ENCODE measurements at places on chromosomes 3 and 15. TPM values are rescaled to one million over a fixed set of nuclear protein-coding genes. Genes with fewer than 3 reads are reported as not detected.

GRCh38 chr3:66692766-66693150, 191.9 kb upstream of the LRIG1 start:
- no peak for DNase-seq
- H3K36me3 ChIP-seq = no peaks in the 10 kb centered on the region
- H3K27me3 ChIP-seq = peaks cover 2% of the 10 kb centered on the region
- no peak overlapping the region for H3K27ac ChIP-seq

DNA sequence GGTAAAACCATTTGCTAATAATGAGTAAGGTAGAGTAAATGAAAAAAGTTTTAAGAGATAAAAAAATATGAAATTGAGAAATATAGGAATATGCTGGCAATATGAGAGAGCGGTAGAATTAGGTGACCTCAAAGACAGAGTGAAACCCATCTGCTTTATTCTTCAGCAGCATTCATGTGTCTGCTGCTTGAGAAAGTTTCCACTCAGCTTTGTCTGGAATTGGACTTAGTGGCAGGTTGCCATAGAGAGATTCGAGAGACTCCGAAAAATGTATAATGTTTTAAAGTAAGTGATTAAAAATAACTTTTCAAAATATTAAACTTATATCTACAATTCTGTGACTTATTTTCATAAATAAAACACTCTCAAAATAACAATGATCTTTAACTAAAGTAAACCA, 5.0 kb downstream of the SUCNR1 start:
- no peak overlapping the region for H3K4me3 ChIP-seq
- no peak for DNase-seq
- peaks cover 2% of the 10 kb centered on the region for H3K27me3 ChIP-seq
- no peaks in the 10 kb centered on the region for H3K36me3 ChIP-seq
- H3K4me1 ChIP-seq = peaks cover 18% of the 10 kb centered on the region

The CFAP20DC gene
- total RNA-seq = 1.4 TPM

DNA sequence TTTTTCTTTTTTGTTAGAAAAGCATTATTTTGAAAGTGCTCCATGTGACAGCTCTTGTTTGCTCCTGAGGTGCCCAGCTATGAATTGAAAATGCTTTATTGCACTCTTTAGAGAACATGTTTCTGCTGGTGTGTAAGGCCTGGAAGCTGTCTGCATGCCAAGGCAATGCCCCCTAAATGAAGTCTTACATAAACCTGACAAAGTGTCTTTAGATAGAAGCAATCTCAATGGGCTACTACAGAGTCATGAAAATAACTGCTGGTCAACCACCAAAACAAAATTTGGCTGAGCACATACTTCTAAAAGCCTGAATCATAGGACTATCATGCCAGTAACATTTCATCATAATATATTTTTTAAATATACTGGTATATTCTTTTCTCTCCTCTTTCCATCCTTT, 178.7 kb downstream of the THRB start:
- no peaks in the 10 kb centered on the region for H3K4me1 ChIP-seq
- H3K36me3 ChIP-seq = no peaks in the 10 kb centered on the region
- DNase-seq = no peak
- H3K27ac ChIP-seq = no peak overlapping the region
- H3K4me3 ChIP-seq = no peak overlapping the region

DNA sequence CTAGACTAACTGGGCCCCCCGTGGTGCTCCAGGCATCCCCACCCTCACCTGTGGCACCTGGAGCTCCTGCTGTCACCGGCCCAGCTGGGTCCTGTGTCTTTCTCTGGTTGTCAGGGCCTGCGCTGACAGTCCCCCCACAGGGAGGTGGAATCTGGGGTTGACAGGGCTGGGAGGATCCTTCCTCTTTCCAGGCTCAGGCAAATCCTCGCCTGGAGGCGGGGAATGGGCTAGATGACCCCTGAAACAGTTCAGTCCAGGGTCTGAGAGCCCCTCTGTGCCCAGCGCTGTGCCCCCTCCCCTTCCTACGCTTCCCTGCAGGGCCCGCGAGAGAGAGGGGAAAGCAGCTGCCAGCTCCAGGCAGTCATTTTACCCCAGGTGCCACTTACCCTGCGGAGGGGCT, 50.1 kb upstream of the MCF2L2 start:
- no peak for DNase-seq
- no peaks in the 10 kb centered on the region for H3K4me1 ChIP-seq
- H3K27ac ChIP-seq = no peak overlapping the region
- no peaks in the 10 kb centered on the region for H3K36me3 ChIP-seq
- no peaks in the 10 kb centered on the region for H3K27me3 ChIP-seq

DNA sequence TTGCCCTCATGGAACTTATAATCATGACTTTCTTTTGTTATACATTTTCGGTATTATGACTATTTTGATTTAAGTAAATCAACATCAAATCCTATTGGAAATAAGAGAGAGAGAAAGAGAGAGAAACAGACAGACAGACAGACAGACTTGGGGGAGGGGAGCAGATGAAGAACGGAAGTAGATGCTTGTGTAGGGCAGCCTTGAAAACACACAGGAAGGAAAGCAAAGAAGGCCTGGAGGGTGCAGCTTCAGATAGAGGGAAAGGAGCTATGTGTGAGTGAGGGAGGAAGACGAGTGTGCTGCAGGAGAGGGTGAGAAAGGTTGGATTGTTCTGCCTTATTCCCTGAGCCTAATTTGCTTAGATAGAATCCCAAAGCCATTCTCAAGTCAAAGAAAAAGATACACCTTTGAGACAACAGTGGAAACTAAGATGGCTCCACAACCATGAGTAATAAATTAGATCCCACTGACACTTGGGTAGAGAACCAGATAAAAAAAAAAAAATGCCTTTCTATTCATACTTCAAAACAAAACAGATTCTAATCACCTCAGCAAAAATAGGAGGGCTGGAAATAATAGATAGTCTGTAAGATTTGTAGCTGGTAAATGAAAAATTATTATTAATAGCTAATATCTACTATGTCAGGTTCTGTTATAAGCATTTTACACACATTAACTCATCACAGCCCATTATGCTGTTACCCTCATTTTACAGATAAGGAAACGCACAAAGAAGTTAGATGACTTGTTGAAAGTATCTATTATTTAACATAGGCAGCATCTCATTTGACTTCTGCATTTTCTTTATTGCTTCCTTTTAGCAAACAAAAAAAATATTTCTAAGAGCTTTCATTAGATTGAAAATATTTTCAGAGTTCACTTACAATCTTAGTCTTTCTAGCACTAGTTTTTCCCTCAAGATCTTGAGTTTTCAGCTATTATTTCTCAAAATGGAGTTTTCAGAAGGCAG, 214.1 kb downstream of the TNIK start:
- no peaks in the 10 kb centered on the region for H3K27me3 ChIP-seq
- peaks cover 28% of the 10 kb centered on the region for H3K4me1 ChIP-seq
- no peak for DNase-seq

The GP9 gene
- total RNA-seq = not detected

The ISL2 gene
- not detected for total RNA-seq

DNA sequence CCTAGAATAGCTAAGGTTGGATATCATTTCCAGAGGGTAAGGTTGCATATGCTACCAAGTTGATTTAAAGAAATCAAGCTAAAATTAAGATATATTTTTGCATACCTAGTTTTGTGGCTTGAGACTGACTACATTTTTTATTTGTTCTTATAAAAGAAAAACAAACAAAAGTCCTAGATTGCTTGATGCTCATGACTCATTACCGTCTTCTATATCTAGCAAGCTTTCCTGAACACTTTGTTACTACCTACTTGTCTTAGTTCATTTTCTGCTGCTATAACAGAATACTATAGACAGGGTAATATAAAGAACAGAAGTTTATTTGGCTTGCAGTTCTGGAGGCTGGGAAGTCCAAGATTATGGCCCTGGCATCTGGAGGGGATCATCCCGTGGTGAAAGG, 152.1 kb upstream of the THRB start:
- no peaks in the 10 kb centered on the region for H3K36me3 ChIP-seq
- no peaks in the 10 kb centered on the region for H3K27me3 ChIP-seq
- no peaks in the 10 kb centered on the region for H3K4me1 ChIP-seq
- no peak overlapping the region for H3K27ac ChIP-seq
- DNase-seq = no peak

- peaks cover 7% of the 10 kb centered on the region for H3K27me3 ChIP-seq
- no peak for DNase-seq
Observed at GRCh38 chr3:10546820-10547263, 41.5 kb upstream of the ATP2B2 start.

- H3K27ac ChIP-seq = no peak overlapping the region
- no peaks in the 10 kb centered on the region for H3K27me3 ChIP-seq
- no peaks in the 10 kb centered on the region for H3K36me3 ChIP-seq
- H3K4me1 ChIP-seq = peaks cover 17% of the 10 kb centered on the region
Observed at GRCh38 chr3:151896246-151897012, 23.0 kb downstream of the SUCNR1 start.

The TGM5 gene
- total RNA-seq = 0.22 TPM

GRCh38 chr3:125245521-125245920, 33.0 kb upstream of the SLC12A8 start:
- no peaks in the 10 kb centered on the region for H3K4me1 ChIP-seq
- peaks cover 14% of the 10 kb centered on the region for H3K36me3 ChIP-seq
- DNase-seq = no peak

DNA sequence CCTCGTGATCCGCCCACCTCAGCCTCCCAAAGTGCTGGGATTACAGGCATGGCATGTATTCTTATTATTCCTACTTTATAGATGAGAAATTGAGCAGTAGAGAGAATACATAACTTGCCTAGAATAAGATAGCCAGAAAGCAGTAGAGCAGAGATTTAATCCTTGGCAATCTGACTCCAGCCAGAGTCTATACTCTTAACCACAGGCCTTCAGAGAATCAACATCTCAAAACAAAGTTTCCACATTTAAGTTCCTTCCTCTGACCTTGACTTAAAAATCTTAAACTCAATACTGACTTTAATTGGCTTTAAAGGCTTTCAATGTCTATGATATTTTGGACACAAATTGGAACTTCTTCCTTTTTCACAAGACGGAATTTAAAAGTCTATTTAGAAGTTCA, 37.1 kb downstream of the ZNF106 start:
- no peak for DNase-seq
- peaks cover 5% of the 10 kb centered on the region for H3K4me1 ChIP-seq
- no peak overlapping the region for H3K27ac ChIP-seq
- no peak overlapping the region for H3K4me3 ChIP-seq
- H3K36me3 ChIP-seq = peaks cover 25% of the 10 kb centered on the region

- H3K4me3 ChIP-seq = no peak overlapping the region
- H3K27ac ChIP-seq = no peak overlapping the region
- H3K4me1 ChIP-seq = peaks cover 6% of the 10 kb centered on the region
- H3K27me3 ChIP-seq = no peaks in the 10 kb centered on the region
- H3K36me3 ChIP-seq = no peaks in the 10 kb centered on the region
Observed at GRCh38 chr3:113898892-113899291, 48.9 kb upstream of the ZDHHC23 start.

DNA sequence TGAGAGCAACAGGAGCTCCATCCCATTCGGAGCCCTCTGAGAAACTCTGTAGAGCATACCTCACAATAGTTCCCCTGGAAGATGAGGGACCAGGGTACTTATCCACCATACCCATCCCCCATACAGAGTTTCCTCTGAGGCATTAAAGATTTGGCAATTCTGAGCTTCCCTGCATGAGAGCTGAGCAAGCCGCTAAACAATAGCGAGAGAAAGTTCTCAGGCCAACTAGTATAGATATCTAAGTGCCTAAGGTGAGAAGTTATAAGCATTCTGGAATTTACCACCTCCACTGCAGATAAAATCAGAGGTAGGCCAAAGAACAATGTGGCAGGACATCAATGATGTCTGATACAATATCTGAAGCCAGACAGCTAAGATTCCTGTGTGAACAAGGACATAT, 129.1 kb upstream of the MBNL1 start:
- no peak overlapping the region for H3K27ac ChIP-seq
- no peak overlapping the region for H3K4me3 ChIP-seq
- DNase-seq = no peak
- no peaks in the 10 kb centered on the region for H3K27me3 ChIP-seq
- no peaks in the 10 kb centered on the region for H3K4me1 ChIP-seq

The EXOG gene
- total RNA-seq = 16.8 TPM

DNA sequence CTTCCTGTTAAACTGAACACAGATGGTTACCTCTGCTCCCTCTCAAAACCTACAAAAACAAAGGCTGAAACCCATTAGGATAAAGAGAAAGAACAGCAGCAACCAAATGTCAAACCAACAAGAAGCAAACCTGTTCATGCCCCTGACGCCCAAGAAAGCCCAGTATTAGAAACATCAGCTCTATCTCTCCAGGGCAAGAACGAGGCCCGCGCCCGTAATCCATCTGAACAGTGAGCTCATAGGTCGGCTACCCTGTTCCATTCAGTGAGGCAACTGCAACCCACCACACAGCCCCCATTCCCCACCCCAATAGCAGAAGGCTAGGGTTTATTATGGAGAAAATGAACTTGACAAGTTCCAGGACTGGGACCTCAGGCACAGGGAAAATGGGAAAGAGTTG, 10.0 kb downstream of the LSG1 start:
- no peak overlapping the region for H3K4me3 ChIP-seq
- no peak overlapping the region for H3K27ac ChIP-seq
- DNase-seq = no peak
- peaks cover 32% of the 10 kb centered on the region for H3K36me3 ChIP-seq

DNA sequence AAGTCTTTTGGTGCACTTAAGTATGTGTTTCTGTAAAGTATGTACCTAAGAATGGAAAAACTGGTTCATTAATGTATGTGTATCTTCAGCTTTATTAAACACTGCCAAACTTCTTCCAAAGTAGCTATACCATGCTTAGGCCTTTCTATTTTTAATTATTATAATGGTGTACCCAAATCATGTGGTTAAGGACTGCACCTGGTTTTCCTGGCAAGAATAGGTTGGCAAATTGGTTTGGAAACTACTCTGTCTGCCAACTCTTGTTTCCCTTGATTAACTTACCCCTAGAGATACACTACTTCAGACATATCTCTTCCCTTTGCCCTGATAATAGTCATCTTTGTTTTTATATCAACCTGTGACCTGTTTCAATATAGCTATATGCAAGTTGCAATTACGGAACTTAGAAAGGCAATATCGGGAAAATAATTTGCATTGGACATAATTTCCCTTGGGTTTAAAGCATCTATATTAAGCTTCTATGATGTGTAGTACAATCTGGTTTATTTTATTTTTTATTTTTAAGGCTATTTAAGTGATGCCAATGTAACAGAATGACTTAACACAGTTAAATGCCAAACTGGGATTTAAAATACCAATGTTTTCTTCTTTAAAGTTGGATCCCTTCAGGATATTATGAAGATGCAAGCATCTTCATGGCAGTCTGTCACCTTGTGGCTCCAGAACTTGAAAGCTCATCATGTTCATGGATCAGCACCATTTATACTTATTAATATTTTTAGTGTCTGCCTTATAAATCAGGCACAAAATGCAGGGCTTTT, 40.6 kb upstream of the TMEM108 start:
- no peaks in the 10 kb centered on the region for H3K4me1 ChIP-seq
- DNase-seq = no peak
- no peak overlapping the region for H3K4me3 ChIP-seq
- no peak overlapping the region for H3K27ac ChIP-seq
- no peaks in the 10 kb centered on the region for H3K27me3 ChIP-seq

The ITIH3 gene
- total RNA-seq = not detected

The C3orf20 gene
- 0.20 TPM for total RNA-seq

GRCh38 chr15:70589221-70589620, 174.1 kb downstream of the UACA start:
- peaks cover 23% of the 10 kb centered on the region for H3K27me3 ChIP-seq
- H3K27ac ChIP-seq = no peak overlapping the region
- peaks cover 3% of the 10 kb centered on the region for H3K36me3 ChIP-seq
- no peak for DNase-seq

The NDN gene
- total RNA-seq = 2.6 TPM

GRCh38 chr3:62169906-62170660, 203.3 kb downstream of the FEZF2 start:
- H3K4me3 ChIP-seq = no peak overlapping the region
- H3K4me1 ChIP-seq = no peaks in the 10 kb centered on the region
- no peak for DNase-seq
- H3K27ac ChIP-seq = no peak overlapping the region

Data from activated CD8-positive, alpha-beta T cell treated with anti-CD3 and anti-CD28 coated beads for 36 hours (primary cell).